WTC11 (cell line): ENCODE measurements at places on chromosomes 7 and 10.

DNA sequence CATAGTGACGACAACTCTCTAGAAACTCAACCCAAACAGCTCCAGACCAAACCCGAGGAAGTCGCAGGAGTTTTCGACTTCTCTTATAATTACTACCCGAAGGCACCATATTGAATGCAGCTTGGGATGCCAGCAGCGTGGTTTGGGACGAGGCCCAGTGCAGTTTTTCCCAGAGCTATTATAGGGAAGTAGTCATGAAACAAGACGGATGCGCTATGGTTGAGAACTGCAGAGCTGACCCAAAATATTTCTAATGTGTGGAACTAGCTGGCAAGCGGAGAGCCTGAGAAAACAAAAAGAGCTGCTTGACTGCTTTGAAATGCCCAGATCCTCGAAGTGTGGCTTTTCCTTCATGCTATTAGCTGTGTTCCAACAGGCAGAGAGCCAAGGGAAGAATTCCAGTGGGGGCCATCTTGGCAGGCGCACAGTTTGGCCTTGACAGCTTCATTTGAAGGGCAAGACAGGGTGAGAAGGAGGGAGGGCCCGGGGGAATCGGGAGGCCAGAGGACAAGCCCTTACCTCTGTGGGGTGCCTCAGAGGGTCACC is 122.7 kb downstream of the CUL2 start:
- DNase-seq, result no peak

- no peak for DNase-seq
Measured at GRCh38 chr7:91194841-91195240, 69.4 kb upstream of the FZD1 start.

GRCh38 chr7:144109283-144109682 is at the start of gene OR2A2:
Gene OR2A2 (plus strand): TSS chr7:144109583. CDS start chr7:144109583, 0 bp downstream.
- DNase-seq, result no peak

- no peak for DNase-seq
Measured at GRCh38 chr7:87127019-87127418, 25.2 kb upstream of the DMTF1 start.

GRCh38 chr7:133433165-133433812 is 180.4 kb downstream of the EXOC4 start:
- DNase-seq, result no peak

DNA sequence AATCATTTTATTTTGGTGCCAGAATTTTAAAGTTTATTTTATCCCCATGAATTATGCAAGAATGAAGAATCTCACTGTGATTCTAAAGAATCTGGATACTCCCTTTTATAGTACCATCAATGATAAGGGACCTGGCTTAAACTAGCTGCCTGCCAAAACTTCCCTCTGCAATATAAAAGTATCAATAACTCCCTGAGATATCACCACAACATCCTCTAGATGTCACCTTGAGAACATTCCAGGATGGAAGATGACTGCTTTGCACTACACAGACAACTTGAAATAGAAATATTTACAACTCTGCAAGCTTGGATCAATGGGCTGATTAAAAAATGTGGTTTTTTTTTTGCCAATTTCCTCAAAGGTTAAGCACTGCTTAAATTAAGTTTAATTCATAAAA is 142.1 kb downstream of the SLC25A13 start:
- DNase-seq, result no peak

DNA sequence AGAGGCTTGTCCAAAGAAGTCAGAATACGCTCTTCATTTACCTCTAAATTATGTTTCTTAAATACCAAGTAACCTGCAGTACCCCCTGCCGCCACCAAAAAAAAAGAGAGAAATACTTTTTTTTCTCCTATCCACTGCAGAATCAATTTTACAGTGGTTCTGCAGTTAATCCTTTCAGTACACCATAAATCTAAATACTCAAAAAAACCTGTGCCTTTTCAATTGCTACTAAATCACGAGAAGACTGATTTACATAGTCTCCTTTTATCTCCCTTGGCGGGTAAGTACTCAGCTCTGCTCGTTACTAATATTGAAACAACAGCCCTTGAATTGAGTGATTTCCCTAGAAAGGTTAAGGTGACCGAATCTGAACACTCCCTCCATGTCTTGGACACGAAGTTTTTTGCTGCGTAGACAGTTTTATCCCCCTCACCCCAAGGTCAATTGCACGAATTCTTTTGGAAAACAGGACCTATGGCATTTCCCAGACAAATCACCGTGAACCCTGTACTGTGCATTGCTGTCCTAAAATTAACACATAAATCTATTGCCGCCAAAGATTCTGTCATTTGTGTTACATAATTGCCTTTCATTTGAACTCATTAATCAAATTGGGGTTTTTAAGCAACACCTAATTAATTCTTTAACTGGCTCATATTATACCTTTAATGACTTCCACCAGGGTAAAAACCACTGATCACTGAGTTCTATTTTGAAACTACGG is 512 bp upstream of the VIM start:
- DNase-seq, result no peak

GRCh38 chr10:95628786-95629185 is 27.7 kb downstream of the ALDH18A1 start:
- no peak for DNase-seq

DNA sequence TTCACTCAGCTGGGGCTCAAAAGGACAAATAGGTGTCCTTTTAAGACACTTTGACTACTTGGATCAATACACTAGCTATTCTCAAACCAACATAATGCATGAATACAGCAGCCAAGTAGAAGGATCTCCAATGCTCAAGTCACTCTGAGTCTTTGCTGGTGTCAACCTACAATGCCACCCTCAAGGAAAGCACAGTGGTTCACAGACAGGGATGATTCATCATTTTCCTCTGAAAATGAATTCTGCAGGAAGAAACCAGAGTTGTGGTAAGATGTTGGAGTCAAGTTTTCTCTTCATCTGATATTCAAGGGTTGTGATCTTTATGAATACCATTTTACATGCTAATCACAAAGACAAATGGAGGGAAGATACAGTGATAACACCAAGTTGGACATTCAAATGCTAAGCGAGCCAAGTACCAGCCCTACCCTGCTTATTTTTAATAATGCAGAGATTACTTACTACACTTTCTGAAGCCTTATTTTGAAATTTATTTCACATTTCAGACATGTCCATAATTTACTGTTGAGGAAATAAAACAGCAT is 143.1 kb upstream of the FGFR2 start:
- DNase-seq, result no peak

- no peak for DNase-seq
Measured at GRCh38 chr10:109851616-109852474, 71.5 kb downstream of the XPNPEP1 start.

GRCh38 chr10:112986544-112987190 is 36.6 kb downstream of the TCF7L2 start:
- no peak for DNase-seq

DNA sequence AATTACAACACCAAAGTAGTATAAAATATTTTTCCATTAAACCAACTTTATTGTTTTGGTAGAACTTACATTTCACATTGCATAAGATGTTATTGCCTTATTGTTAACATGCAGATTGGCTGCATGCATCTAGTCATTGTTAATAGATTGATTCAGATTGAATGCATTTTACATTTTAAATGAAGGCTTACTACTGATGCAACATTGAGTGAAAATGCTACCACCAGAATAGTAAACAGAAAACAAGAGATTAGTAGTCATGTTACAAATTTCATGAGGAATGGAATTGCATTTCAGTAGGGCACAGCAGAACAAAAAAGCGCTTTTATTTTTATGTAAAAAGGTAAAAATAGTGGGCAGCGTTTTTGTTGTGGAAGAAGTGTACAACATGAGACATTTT is 298.3 kb downstream of the ARL4A start:
- DNase-seq, result no peak

GRCh38 chr7:134825666-134826065 is 46.2 kb downstream of the CALD1 start:
- DNase-seq, result no peak

GRCh38 chr7:120353171-120353570 is 80.2 kb downstream of the KCND2 start:
- DNase-seq, result no peak

DNA sequence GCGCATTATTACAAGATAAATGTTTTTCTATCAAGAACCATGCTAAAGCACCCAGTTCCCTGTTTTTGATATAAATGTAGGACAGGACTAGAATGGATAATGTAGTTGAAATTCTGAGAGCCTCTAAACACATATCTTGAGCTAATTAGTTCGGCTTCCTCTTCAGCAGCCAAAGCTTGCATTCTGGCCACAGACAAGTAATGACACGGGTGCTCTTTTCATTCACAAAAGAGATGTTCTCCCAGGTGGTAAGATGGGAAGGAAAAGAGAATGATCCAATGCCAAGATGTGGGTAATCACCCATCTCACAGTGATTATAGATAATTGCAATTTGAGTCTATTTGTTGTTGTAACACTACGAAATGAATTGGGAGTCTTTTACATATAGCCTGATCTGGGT is 246.5 kb downstream of the KIAA1217 start:
- no peak for DNase-seq

DNA sequence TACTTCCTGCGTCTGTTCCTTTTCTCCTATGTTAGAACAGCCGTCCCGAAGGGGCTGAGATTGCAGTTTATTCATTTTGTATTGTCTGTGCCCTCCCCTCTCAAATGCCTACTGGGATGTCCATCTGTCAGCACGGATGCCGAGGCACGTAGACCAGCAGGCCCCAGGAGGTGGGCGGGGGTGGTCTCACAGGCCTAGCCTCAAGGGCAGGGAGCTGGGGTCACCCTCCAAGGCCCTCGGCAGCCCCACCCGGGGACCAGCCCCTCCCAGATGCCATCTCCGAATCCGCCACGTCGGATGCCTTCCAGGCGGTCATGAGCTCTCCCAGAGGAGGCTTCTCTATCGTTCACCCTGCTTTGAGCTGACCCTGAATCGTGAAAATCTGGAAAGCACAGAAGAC is 59.7 kb downstream of the ELFN1 start:
- no peak for DNase-seq

DNA sequence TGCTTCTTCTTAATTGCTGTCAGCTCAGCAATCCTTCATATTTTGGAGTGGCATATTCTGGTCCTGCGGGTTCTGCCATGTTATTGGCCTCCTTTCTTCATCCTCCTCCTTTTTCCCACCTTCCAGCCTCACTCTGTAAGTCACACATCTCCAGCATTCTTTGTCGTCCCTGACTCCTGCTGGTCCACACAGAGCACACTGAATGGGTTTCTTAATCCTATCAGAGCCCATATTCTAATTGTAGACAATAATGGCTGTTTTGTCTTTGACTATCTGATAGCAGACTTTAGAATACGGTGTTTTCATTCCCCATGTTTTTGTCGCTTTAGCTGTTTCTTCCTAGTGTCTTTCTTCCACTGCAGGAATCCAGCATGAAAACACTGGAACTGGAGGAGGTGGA is 389.6 kb downstream of the REEP3 start:
- no peak for DNase-seq

GRCh38 chr7:14047709-14048399 is 58.4 kb upstream of the ETV1 start:
- no peak for DNase-seq

DNA sequence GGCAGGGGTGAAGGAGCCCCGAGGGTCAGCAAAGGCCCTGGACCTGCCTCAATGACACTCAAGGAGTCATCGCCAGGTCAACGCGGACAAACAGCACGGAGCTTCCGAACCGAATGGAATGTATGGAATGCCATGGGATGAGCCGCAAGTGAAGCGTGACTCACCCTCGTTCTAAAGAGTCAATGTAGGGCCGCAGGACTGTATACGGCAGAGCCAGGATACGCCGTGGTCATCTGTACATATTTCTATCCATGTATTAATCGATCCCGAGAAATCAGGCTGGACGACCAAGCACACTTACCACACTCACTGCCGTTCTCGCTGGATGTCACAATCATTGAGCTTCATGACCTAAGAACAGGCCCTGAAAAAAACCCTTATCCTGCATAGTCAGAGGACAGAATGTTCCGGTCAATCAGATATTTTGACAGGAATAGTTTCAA is 4.3 kb downstream of the SNX8 start:
- DNase-seq, result peak; percentile 68

DNA sequence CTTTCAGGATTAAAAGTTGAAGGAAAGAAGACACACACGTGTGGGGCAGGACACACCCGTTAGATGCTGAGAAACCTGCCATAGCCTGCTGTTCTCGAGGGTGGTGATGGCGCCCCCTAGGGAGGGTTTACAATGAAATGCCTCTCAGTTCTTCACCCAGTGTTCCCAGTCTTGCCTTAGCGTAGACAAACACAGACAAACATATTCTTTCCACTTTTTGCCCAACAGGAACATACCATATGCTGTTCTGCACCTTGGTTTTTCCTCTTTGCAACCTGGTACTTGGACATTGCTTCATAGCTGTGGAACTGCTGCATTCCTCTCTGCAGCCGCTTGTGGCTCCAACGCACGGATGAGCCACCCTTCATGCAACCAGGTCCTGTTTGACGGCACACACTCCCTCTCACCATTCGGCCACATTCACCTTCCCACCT is 23.3 kb upstream of the HSPA12A start:
- DNase-seq, result peak; percentile 45

DNA sequence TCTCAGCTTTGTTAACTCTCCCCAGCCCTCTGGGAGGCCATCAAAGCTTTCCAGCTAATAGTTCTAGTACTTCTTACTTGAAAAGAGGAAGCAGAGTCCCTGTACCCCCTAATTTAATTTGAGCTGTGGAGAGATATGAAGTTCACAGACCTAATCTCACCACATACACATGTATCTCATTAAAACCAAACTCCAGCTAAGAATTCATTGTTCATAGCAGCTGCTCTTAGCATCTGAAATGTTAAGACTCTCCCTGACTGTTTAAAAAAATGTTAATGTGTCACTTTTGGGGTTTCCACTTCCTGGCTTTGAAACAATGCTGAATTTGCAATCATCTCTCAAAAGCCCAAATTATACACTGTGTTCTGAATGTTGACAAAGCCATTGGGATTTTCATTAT is 16.2 kb upstream of the MRC1 start:
- DNase-seq, result no peak

- no peak for DNase-seq
Measured at GRCh38 chr10:103613616-103614015, 120.1 kb downstream of the NEURL1 start.

DNA sequence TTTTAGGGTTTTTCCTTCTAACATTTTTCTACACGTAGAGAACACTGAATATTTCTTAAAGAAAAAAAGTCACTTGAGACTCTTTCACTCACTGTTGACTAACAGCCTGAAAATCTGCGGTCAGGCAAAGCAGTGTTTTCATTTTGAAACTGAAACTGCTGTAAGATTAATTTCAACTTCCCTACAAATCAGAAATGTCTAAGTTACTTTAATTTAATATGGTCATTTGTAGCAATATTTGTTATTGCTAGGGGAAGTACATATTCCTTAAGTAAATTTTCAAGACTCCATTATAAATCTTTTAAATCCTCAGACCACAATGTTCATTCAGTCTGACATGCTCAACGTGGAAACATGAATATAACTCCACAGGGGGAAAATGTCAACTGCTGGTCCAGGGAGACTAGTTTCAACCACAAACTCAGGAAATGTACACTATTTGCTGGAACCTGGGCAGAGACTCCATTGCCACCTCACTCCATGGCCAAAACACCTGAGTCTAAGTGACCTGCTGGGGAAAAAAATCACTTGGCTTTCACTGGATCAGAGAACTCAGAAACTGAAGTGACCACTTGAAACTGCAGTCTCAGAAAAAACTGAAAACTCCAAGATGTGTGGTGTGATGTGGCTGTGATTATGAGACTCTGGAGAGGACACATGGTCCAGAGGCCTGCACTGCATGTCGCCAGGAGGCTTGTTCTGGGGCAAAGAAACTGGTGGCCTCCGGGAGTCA is 161.2 kb downstream of the TAX1BP1 start:
- DNase-seq, result no peak
